ENCODE measurements at places on chromosomes 4 and X.

- no peak for DNase-seq
Observed at GRCh38 chrX:31527455-31528126, 455.8 kb upstream of the FTHL17 start.

- no peak for DNase-seq
Observed at GRCh38 chrX:6175914-6176313, 52.8 kb downstream of the NLGN4X start.

DNA sequence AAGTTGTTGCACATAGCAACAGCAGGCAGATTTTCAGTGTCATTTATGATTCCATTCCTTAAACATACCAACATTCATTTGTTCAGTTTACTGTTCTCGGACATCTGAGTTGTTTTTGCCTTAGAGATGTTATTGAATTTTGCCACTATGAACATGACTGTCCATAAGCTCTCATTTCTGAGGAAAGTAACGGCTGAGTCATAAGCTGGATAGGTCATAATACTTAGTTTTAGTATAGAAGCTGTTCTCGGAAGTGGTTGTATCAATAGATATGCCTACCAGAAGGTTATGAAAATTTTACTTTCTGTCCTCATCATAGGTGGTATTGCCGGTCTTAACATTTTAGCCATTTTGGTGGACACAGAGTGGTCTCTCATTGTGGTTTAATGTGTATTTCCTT is 157.1 kb upstream of the CLNK start:
- no peak for DNase-seq

- no peak for DNase-seq
Observed at GRCh38 chr4:40998675-40999358, 215.5 kb downstream of the APBB2 start.

GRCh38 chr4:212438-213188 is 88.3 kb downstream of the ZNF718 start:
- DNase-seq: peak; percentile 78
